ENCODE measurements at places on chromosomes 2 and 18. TPM values are rescaled to one million over a fixed set of nuclear protein-coding genes. Genes with fewer than 3 reads are reported as not detected.

Gene FSHR
- not detected for polyA plus RNA-seq

Gene ERBB4
- polyA plus RNA-seq: under 0.01 TPM

Gene AP1S3
- polyA plus RNA-seq: 4.0 TPM

Gene LYG1
- 2.0 TPM for polyA plus RNA-seq

Gene STPG4
- 0.12 TPM for polyA plus RNA-seq

Gene SPP2
- polyA plus RNA-seq: not detected

Gene TMEM182
- 1.8 TPM for polyA plus RNA-seq

Gene RTP5
- not detected for polyA plus RNA-seq

Gene GALNT1
- 21.5 TPM for polyA plus RNA-seq

Gene SCYGR1
- polyA plus RNA-seq: not detected

Gene PLCD4
- not detected for polyA plus RNA-seq

Gene NYAP2
- polyA plus RNA-seq: not detected

Gene GKN2
- 14.4 TPM for polyA plus RNA-seq

Gene PROKR1
- 0.20 TPM for polyA plus RNA-seq

Gene CFC1
- 0.69 TPM for polyA plus RNA-seq

Gene POTEC
- not detected for polyA plus RNA-seq
